ENCODE measurements at places on chromosomes 7 and 10.

DNA sequence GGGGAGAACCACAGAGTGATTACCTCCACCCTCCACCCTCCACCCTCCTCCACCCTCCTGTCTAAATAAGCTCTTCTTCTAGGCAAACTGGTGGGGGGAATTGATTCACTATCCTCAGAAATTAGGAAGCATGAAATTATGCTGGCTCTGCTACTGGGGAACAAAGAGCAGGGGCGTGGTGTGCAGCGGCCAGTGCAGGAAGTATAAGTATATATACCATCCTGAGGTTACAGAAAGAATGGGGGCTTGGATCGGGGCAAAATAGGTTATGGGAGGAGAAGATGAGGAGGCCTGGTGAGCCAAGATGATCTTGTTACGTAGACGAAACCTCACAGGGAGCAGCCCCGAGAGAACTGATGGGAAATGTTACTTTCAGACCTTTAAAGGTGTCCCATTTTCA is 49.1 kb downstream of the SYPL1 start:
- DNase-seq = no peak

- DNase-seq = no peak
Observed at GRCh38 chr10:127374901-127375300, 174.2 kb upstream of the NPS start.

- DNase-seq = no peak
Observed at GRCh38 chr10:47113907-47114500, 186.0 kb upstream of the GDF10 start.

DNA sequence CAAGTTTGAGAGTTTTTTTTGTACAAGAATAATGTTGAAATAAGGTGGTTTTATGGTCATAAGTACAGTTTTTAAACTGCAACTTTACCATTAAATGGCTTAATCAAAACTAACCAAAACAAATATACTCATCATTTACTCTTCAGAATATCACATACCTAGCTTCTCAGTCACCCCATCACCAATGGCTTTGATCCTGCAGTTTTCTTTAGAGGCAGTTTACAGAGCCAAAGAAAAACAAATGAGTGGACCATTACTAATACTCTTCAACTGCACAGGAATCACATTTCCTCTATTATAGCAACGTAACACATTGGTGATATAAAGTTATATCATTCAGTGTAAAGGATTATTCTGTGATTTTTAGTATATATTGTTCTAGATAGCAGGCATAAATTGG is 576.1 kb upstream of the LRRTM3 start:
- no peak for DNase-seq

DNA sequence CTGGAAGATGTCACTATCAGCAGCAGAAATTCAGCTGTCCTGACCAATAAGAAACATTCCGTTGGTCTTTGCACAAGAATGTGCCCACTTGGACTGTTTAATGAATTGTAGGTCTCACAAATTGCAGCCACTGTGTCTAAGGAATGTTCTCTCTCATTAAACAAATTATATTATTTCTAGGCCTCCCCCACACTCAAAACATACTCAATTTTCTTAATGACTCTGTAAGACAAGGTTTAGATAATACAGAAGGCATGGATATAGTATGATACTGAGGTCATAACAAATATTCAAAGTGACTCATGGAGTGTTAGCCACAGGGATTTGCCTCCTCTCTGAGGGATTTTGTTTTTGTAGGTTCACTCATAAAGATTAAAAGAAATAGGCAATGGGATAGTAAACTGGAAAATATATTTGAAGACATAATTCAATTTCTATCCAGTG is 197.5 kb downstream of the PTN start:
- DNase-seq = no peak

- no peak for DNase-seq
Observed at GRCh38 chr10:114337510-114338462, 66.5 kb downstream of the AFAP1L2 start.

DNA sequence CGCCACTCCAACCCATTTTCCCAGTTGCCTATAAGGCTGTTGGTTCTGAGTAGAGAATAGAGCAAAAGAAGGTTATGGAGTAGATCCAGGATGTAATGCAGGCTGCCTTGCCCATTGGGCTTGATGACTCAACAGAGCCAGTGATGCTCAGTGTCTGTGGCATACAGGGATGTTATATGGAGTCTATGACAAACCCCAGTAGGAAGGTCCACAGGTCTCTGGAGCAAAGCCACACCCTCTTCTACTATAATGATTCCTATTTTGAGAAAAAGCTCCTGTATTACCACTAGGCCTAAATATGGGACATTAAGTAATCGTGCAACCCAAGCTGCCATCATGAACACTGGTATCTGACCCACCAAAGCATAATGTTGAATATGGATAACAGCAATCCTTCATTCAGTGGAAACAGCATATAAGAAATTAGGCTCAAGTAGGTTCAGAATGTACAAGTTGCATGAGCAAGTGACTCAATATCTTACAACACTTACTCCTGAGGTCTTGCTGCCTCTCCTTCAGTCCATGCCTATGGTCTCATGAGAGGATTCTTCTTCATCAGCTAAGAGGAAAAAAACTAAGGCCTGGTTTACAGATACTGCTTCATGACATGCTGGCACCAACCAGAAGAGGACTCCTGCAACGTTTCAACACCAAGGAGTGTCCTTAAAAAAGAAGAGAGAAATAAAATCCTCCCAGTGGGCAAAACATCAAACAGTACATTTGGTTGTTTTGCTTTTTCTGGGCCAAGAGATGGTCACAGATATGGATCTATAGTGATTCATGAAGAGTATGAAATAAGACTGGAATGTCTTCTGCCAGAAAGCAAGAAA is 14.8 kb upstream of the FHIP2A start:
- no peak for DNase-seq

DNA sequence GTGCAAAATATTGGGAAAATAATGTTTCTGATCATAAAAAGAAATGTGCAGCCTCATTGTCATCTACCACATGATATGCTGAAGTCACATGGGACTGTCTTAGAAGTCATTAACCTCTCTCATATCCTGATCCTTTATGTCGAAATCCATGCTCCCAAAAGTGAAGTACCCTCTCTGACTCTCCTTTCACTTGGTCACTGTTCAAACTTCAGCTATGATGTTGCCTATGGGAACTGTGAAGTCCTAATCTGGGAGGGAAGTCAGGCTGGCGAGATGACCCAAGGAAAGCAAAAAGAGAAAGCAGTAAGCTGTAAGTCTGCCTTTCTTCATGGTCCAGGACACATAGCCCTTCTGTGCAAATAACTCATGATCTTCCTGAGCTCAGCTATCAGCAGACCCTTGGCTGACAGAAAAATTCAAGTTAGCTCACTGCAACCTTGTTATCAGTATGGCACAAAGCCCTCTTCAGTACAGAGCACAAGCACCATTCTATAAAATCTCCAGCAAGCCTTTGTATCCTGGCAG is 29.5 kb downstream of the WASL start:
- no peak for DNase-seq

DNA sequence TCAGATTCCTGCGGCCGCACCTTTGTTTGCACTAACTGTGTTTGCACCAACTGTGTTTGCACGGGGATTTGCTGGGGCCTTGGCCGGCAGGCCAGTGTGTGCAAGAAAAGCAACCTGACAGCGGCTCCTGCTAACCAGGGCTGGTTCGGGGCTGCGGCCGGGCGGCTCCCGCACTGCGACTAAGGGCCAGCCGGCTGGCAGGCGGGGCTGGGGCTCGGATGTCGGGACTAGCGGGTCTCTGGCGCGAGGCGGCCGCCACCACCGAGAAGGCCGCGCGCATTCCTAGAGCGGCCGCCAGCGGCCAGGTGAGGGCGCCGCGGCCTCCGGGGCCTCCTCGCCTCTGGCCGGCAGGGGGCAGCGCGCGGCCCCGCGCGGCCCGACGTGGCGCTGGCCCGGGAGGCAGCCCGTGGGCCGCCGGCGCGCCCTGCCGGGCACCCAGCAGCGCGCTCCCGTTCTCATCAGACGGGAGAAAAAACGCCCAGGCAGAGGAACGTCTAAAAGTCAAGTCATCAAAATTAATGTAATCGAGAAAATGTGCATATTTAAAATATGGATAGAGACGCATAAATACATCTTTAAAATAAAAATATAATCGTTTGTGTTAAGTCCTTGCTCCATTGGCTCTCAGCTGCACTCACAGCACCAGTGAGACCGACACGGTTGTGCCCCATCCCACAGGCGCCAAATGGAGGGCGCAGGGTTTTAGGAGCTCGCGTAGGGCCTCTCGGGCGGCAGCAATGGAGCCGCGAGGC is 38.5 kb downstream of the ZNF777 start:
- peak; percentile 67 for DNase-seq

- DNase-seq = no peak
Observed at GRCh38 chr7:114835861-114836260, 86.0 kb upstream of the MDFIC start.

- no peak for DNase-seq
Observed at GRCh38 chr10:88026031-88026430, 162.6 kb downstream of the PTEN start.

GRCh38 chr10:78316451-78316931 is 282.8 kb downstream of the RPS24 start:
- no peak for DNase-seq

- DNase-seq = no peak
Observed at GRCh38 chr7:38020121-38020785, 99.8 kb downstream of the EPDR1 start.

DNA sequence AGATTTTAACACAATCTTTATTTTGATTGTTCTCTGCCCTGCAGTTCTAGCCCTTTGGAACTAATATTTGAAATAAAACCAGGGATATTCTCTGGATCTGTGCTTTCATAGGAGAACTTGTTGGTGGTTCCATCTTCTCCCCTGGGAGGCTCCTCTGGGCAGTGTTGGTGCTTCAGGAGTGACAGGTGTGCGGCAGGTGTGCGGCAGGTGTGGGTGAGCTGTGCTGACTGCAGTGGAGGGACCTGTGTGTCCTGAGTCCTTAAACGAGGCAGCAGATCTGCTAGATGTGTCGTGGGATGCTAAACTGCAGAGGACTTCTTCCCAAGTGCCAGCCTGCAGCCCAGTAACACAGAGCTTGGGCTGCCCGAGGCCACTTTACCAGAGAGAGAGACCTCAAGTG is 98.4 kb downstream of the LYZL1 start:
- DNase-seq = no peak

DNA sequence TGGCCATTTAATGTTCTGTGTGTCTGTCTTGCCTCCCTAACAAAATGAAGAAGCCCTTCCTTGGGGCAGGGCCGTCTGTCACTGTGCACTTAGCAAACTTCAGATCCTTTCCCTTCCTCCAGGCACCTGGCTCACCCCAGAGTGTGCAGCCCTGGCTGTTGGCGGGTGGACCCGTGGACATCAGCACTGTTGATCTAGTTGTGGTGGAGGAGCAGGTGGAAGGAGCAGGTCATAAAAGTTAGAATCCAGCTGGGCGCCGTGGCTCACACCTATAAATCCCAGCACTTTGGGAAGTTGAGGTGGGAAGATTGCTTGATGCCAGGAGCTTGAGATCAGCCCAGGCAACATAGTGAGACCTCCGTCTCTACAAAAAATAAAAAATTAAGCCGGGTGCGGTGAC is 12.7 kb downstream of the RAB19 start:
- no peak for DNase-seq

Data from T-helper 2 cell (primary cell).